NCI-H774 (cell line): ENCODE measurements at places on chromosomes 12 and 14.

DNA sequence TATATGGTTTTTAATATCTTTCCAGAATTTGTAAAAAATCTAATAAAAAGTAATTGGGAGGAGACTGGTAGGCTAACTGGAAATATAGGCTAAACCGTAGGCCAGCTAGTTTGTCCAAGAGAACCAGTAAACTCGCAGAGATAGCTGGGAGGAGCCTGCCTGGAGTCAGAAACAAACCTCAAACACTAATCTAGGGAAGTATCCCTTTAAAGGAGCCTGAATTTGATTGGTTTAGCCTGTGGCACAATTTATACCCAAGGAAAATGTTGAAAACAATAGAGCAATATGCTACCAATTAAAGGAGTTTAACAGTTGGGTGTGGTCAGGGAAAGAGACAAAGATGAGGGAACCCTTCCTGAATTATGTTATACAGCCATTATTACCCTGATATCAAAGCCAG, 109.6 kb downstream of the EML5 start:
- no peak for DNase-seq

DNA sequence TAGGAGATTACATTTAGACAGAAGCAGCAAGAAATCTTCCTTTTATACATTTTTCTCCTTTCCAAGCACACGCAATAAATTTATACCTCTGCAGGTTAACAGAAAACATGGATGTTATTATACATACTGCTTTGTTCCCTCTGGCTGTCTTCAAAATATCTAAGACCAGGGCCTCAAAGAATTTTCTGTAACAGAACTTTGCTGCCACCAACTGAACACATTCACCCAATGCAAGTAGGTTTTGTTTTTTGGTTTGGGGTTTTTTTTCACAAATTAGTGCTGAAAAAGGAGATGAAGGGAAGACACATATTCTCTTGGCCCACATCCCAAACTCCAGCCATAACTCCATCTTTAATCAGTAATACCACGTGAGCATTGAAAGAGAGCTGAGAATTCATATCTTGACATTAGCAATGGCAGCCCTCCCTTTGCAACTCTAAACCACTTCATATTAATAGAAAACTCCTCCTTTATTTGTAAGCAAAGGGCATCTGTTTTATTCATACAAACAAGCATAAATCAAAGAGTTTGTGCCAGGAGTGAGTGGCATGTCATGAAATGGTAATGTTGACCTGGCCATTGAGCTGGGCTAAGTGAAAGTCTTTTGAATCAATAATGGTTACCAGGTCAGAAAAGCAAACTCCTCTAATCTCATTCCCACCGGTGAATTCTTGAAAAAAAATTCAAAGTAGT, 150.8 kb upstream of the FSCB start:
- DNase-seq: peak; percentile 72

DNA sequence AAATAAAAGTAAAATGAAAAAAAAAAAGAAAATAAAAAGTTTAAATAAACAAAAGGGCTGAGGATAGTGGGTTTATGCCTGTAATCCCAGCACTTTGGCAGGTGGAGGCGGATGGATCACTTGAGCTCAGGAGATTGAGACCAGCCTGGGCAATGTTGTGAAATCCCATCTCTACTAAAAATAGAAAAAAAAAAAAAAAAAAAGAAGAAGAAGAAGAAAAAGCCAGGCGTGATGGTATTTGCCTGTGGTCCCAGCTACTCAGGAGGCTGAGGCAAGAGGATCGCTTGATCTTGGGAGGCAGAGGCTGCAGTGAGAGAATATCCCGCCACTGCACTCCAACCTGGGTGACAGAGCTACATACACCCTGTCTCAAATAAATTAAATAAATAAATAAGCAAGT, 3.9 kb downstream of the TAOK3 start:
- DNase-seq: no peak

- DNase-seq: no peak
Observed at GRCh38 chr12:55708695-55709233, 1.1 kb upstream of the ITGA7 start.

DNA sequence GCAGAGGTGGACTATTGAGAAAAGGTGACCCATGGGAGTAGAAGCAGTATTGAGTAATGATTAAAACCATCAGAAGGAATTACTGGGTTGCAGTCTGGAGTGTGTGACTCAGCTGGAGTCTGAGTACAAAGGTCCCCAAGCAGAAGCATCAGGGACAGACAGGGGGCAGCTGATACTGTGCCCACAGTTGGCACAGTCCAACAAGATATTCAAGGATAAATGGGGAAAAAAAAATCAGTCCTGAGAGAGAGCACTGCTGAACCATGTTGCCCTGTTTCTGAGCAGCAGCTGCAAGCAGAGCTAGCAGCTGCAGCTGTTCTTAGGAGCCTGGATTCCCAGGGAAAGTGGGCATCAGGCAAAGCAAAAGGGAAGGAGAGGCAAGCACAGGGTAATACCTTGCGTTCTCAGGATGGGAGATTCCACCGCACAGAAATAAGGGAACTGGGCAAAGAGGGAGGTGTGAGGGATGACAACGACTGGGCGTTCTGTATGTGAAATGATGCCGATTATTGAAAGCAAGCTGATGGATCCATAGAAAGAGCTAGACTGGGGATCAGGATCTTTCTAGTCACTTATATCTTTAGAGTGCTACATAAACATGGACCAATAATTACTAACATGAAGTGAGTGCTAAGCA, 17.7 kb downstream of the NEUROD4 start:
- DNase-seq: no peak

- DNase-seq: no peak
Observed at GRCh38 chr12:45368841-45369489, 153.1 kb downstream of the ANO6 start.

- no peak for DNase-seq
Observed at GRCh38 chr14:103870144-103870876, 22.9 kb upstream of the PPP1R13B start.

GRCh38 chr14:60722357-60723115, 1.6 kb downstream of the SIX4 start:
- no peak for DNase-seq

GRCh38 chr14:72560889-72561493, 332.9 kb downstream of the DPF3 start:
- DNase-seq: no peak

GRCh38 chr12:80059875-80060274, 39.5 kb upstream of the OTOGL start:
- DNase-seq: no peak
